ENCODE measurements at places on chromosomes 16 and 17.

DNA sequence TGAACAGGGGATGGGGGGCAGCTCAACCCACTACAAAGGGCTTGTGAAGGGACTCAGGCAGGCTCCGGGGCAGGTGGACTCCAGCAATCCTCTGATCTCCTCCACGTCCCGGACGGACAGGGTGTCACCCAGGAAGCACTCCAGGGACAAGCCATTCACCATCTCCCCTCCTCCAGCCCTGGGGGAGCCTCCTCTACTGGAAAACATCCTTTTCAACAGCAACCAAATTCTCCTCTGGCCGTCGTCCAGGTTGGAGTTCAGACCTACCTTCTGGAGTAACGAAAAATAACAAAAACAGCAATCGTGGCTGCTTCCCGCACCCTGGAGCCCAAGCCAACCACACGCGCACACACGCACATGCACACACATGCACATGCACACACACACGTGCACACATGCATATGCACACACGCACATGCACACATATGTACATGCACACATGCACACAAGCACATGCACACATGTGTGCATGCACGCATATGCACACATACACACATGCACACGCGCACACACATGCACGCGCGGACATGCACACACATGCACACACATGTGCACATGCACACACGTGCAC, 8.9 kb upstream of the RBFOX3 start:
- DNase-seq: no peak

DNA sequence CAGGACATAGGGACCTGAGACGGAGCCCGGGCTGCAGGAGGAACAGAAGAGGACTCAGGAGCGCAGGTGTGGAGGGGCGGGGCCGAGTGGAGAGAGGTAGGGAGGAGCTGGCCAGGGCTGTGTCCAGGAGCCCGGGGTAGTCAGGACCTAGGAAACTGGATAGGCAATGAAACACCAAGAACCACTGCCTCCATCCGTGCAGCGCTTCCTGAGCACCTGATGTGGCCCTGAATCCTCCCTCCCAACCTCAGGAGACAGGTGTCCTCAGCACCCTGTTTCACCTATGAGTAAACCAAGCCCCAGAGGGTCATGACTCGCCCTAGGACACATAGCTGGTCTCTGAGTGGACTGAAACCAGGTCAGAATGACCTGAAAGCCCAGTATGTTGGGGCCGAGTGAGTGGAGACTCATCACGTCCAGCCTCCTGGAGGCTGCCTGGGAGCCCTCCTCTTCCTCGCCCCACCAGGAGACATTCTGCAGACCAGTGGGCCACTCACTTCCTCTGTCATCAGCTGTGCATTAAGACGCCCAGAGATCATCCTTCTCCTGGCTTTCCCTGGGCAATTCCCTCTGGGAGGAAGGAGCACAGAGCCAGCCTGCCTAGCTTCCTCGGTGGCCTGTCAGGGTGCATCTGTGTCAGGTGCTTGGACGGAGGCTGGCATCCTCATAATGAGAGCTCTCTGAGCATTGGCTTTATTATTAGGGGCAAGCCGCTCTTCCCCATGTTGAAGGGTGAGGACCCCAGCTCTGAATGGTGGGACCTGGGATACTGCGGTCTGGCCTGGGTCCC, 72.8 kb downstream of the SCNN1B start:
- no peak for DNase-seq

GRCh38 chr17:11644265-11645212, 46.3 kb downstream of the DNAH9 start:
- peak; percentile 40 for DNase-seq

DNA sequence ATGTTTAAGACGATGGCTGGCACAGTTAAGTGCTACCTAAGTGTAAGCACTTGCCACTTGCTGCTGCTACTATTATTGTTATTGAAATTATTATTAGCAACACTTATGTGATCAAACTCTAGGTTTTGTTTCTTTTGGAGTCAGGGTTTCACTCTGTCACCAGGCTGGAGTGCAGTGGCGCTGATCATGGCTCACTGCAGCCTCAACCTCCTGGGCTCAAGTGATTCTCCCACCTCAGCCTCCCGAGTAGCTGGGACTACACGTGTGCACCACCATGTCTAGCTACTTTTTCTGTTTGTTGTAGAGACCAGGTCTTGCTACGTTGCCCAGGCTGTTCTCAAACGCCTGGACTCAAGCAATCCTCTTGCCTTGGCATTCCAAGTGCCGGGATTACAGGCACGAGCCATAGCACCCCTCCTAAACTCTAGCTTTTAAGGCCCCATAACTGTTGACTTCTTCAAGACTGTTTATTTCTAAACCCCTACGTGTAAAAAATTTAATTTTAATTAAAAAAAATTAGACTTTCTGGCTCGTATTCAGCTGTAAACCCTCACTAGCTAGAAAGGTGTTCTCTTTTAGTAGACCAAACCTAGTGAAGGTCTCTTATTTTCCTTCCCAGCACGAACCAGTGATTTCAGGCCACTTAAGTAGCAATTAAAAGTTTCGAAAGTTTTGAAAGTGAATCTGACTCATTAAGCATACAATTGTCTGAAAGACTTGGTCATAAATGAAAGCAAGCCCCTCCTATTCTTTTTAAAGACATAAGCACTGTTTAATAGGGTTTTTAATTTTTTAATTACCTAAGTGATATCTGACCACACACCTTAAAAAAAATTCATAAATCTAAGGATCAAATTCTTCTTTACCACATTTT, 11.7 kb upstream of the SCNN1B start:
- no peak for DNase-seq

- no peak for DNase-seq
Observed at GRCh38 chr17:44312396-44313104, 4.1 kb downstream of the RUNDC3A start.

DNA sequence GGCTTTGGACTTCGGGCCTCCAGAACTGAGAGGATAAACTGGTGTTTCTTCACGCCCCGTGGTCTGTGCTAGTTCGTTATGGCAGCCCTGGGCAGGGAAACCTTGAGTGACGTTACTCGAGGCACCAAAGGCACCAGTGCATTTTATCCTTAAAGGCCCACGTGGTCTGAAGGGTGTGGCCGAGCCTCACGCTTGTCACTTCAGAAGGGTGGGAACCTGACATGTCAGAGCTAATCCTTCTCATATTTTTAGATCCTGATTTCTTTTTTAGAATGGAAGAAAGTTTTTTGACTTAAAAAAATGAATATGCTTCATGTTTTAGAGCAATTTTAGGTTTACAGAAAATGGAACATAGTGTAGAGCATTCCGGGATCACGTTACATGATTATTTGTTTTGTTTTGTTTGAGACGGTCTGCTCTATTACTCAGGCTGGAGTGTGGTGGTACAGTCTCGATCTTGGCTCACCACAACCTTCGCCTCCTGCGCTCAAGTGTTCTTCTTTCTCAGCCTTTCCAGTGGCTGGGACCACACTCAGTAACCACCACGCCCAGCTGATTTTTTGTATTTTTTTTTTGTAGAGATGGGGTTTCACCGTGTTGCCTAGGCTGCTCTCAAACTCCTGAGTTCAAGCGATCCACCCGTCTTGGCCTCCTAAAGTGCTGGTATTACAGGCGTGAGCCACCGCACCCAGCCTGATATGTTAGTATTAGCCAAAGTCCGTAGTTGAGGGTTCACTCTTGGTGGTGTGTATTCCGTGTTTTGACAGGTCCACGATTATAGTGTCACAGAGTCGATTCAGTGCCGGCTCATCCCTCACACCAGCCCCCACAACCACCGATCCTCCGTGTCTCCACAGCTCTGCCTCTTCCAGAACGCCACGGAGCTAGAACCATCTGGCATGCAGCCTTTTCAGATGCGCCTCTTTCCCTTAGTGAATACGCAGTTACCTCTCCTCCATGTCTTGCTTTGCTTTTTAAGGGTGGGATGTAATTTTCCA, 47.9 kb downstream of the RAB11FIP3 start:
- DNase-seq: no peak

GRCh38 chr17:78027121-78027520, 68.6 kb downstream of the TNRC6C start:
- DNase-seq: no peak

DNA sequence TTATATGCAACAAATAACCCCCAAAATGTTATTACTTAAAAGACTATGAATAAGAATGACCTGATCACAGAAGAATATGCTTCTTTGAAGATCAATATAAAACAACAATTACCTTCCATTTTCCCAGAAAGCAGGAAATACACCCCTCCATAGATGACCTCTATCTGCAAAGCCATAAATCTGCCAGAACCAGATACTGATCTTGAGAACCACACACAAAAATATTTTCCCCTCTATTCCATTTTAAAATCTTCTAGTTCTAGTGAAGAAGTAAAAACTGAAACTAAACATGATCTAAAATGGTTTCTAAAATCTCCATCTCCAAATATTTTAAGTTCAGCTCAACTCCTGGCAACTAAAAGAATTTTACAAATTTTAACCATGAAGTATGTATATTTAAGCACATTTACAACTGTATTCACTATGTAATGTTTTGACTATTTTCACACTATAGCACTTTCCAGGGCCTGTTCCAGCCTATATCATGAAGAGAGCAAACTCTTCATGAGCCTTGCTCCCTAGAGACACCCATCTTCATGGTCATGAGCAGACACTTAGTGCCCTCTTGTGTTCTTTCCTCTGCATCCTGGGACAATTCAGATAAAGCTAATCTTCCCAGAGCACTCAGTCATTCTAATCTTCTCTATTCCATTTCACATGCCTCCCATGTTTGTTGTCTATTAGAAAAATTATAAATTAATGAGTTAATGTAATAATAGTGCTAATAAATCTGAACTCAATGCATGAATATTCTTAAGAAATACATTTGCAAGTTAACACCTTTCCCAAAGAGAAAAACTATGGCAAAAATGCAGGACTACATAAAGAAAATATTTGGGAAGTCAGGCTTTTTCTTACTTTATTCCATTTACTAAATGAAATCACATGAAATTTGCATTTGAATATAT, 87.0 kb downstream of the HELZ start:
- no peak for DNase-seq

- DNase-seq: no peak
Observed at GRCh38 chr16:83306961-83307593, 500.7 kb upstream of the HSBP1 start.

GRCh38 chr17:1267471-1267943, 2.7 kb upstream of the BHLHA9 start:
- DNase-seq: no peak

- DNase-seq: no peak
Observed at GRCh38 chr17:2283302-2283701, 20.3 kb downstream of the SMG6 start.

DNA sequence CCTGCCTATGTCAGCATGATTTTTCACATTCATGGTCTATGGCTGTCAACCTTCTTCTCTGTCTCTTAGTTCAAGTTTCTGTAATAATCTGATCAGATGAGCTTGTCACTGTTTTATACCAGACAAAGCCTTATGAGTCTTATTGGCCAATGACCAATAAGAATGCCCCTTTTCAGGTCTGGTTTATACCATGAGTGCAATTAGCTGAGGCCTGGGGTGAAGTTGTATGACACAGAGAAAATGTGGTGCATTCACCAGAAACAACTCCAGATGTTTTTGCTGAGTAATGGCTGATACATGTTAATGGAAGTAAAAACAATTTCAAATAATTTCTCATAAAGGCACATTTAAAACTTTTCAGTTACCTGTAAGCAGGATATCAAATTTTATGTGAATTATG, 218.6 kb upstream of the CDH8 start:
- DNase-seq: no peak

GRCh38 chr17:56943505-56944125, 17.2 kb downstream of the COIL start:
- DNase-seq: no peak

DNA sequence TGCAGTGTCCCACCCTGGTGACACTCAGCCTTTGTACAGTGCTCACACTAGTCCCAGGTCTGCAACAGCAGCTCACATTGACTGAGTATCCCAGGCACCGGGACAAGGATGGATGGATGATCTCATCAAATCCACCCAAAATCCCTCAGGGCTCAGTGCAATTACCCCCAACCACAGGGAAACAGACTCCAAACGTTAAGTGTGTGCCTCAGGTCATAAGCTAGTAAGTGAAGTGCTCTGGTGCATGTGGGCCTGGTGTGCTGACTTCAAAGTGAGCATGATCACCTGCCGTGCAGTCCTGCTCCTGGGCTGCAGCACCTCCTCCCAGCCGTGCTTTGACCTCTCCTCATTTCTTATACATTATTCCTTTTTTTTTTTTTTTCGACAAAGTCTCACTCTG, 31.2 kb upstream of the CD300E start:
- DNase-seq: no peak

- no peak for DNase-seq
Observed at GRCh38 chr17:78185981-78186691, 716 bp downstream of the TK1 start.

DNA sequence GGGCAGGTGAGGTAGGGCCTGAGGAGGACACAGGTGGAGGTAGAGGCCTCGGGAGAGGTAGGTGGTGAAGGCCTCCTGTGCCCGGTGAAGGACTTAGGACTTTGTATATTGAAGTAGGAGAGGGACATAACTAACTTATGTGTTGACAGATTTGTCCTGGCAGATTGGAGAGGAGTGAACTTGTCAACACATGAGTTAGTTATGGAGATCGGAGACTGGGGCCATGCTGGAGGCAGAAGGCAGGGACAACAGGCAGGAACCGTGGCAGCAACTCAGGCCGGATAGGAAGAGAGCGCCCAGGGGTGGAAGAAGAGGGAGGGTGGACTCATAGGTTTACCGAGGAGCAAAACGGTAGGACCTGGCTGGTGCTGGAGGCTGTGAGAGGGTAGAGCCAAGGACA, 18.4 kb downstream of the GLP2R start:
- DNase-seq: peak; percentile 84

- DNase-seq: no peak
Observed at GRCh38 chr16:47726031-47726675, 265.0 kb downstream of the PHKB start.

DNA sequence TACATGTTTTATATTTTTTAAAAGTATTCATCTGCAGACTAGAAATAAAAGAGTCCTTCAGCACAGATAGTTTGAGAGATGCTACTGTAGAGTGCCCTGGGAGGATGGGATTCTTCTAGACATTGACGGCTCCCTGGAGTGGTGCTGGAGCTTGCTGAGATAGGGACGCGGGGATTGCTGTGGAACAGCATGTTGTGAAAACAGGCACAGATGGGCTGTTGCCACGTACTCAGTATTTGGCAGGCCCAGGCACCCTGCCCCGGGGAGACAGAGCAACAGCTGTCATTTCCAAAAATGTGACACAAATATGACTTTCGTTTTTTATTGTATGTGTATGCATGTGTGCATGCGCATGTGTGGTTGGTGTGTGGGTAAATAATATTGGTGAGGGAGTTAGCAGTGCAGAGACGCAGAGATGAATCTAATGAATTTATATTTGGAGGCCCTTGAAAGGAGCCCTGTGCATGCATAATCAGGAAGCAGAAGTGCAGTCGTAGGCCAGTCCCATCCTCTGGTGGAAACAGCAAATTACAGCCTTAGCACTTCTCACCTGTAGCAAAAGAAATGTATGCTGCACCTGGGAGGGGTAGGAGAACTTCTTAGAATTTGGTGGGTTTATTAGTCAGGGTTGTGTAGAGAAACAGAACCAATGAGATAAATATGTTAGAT, 6.2 kb upstream of the ABCA8 start:
- no peak for DNase-seq

Measured in vagina (tissue), 2 donors.